ENCODE measurements at places on chromosomes 4 and X.

DNA sequence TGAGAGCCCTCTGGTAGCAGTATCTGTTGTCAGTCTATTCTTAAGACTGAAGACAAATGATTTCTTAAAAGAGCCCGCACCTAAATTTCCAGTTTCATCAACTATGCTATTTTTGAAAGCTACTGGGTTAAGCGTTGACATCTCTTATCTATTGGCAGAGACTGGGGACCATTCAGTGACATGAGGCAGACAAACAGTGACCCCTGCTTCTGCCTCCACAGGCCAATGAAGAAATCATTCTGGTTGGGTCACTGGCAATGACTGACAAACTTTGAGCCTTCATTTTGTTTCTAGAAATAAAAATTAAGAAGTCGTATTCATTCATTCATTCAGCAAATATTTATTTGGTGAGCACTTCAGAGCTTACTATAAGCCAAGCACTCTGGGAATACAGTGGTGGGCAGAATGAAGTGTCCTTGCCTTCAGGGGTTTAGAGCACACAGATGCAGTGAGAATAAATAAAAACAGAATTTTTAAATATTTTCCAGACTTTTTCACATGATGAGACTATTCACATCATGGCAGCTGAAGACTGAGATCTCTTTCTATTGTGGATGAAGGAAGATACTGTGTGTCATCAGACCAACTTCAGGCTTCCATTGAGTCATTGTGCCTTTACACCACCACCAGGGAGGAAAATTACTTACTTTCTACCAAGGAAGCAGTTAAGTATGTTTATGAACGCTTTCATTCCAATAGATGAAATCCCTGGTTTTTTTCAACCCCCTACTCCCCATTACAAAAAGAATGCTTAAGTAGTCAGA, 36.0 kb downstream of the SORBS2 start:
- DNase-seq: no peak

DNA sequence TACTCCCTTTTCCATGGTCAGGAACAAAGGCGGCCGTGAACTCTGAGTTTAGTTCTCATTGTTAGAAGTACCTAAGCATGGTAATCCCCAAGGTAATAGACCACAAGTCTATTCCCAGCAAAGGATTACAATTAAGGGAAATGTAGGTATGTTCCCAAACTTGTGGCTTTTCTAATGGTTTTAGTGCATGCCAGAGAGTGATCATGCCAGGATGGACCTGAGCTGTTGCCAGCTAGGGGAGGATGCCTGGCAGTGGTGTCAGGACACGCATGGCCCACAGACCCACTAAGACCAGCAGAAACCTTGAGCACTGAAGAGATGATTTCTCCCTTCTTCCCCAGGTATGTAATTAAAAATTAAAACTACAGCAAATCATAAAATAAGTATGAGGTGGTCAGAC, 60.8 kb downstream of the COQ2 start:
- no peak for DNase-seq

DNA sequence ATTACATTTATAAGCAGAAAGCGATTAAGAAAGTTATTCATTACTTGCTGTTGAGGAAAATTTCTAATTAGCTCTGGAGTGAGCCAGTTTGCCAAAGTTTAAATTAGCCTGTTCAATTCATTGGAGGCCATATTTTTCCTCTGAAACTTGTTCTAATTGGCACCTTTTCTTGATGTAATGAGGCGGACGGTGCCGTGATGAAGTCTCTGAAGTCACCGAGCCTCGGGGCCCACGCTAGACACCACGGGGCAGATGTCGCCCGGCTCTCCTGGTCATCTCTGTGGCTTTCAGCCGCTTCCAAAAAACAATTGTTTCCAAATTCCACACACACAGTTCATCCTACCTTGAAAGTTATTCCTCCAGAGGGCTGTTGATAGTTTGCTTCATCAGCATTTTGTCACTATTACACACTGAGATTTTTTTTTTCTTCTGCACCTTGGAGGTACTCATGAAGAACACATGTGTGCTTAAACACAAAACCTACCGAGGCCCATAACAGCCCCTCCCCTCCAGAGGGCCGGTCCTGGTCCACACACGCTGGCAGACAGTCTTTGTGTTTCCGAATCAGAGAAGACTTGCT, 3.9 kb upstream of the CTAG2 start:
- no peak for DNase-seq

DNA sequence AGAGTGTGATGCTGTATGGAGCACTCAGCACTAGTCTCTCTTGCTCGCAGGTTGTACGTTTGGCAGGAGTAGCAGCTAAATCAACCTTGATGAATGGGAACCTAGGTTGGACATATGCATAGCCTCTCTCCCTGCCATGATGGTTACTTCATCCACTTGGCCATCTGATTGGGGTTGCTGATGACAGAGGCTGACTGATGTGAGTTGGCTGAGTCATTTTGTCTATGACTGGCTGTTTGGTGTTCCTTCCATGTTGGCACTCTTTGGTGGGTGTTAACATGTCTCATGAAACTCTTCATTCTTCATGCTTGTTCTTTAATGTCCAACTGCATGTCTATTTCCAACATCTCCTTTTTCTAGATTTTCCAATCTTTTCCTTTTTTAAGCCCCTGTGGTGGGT, 31.6 kb upstream of the SPARCL1 start:
- DNase-seq: no peak

GRCh38 chr4:126753592-126753991, 879.2 kb upstream of the INTU start:
- DNase-seq: no peak

GRCh38 chr4:513327-513726, 14.3 kb downstream of the PIGG start:
- DNase-seq: no peak

DNA sequence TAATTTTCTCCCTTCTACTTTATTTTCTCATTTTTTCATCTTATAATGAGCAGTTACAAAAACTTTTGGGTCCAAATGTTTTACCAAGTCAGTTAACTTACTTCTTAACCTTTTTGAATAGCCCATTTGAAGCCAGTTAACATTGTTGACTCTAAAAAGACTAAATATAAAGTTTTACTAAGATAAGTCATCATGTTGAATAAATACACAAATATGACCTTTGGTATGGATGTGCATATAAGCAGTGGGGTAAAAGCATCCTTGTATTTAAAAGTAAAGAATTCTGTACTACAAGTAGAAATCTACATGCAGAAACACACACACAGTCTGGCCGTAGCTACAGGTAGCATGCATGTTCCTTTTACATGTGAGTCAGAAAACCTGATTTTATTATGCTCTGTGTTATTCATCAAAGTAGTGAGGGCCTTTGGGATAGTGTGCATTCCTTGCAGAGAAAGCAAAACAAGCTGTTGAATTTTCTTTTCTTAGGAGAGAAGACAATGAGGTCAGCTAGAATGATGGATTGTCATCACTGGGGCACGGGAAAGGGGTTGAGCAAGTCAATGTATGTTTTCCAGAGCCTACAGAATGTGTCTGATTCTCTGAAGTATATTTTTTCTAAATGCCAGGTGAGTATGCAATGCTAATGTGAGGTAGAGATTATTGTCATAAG, 533.2 kb upstream of the AGA start:
- no peak for DNase-seq
